ENCODE measurements at places on chromosomes 4 and X.

DNA sequence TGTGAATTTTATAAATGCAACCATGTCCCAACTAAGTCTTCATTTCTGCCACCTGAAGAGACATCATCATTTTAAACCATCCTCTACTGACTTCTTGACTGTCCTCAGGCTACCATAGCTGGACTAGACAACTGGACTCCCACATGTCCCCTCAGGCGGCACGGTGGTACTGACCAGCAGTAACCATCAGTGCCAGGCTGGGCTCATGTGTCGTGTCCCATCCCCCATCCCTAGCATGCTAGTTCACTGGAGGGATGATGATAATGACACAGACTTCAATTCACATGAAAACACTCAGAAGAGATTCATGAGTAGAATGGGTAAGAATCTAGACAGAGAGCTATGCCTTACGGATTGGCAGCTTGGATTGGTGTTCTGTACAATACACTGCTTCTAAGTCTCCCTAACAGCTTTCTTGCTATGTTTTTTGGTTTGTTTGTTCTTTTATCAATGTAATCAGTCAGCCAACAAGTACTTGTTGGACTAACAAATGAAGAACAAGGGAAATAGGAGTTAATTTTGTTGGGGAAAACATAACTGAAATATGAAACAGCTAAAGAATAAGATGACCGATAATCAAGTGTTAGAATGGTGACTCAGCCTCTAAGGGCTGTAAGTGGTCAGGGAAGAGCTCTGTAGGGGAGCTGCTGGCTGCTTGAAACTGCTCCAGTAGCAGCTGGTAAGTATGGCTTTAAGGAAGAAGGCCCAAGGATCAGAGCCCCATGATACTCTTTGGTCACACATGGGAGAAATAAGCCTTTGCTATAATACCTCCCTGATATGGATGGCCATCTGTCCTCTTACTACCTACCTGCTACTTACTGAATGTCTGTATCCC is 10.3 kb downstream of the ZDHHC9 start:
- DNase-seq = no peak

GRCh38 chrX:39705290-39705689 is 392.5 kb downstream of the BCOR start:
- DNase-seq = no peak

- DNase-seq = no peak
Measured at GRCh38 chr4:82469791-82470345, 39.5 kb downstream of the ENOPH1 start.

GRCh38 chrX:70466968-70467367 is 22.3 kb downstream of the DLG3 start:
- no peak for DNase-seq

DNA sequence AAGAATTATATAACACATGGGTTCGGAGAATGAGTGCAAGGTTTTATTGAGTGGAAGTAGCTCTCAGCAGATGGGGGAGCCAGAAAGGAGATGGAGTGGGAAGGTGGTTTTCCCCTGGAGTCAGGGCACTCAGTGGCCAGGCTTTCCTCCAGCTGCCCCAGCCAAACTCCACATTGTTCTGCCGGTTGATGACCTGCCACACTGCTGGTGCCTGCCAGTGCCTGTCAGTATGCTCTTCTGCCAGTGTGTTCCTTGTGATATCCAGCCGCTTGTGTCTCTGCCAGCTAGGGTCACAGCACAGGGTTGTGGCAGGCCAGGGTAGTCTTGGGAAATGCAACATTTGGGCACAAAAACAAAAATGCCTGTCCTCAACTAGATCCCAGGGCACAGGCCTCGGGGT is 604.8 kb upstream of the TECRL start:
- no peak for DNase-seq

DNA sequence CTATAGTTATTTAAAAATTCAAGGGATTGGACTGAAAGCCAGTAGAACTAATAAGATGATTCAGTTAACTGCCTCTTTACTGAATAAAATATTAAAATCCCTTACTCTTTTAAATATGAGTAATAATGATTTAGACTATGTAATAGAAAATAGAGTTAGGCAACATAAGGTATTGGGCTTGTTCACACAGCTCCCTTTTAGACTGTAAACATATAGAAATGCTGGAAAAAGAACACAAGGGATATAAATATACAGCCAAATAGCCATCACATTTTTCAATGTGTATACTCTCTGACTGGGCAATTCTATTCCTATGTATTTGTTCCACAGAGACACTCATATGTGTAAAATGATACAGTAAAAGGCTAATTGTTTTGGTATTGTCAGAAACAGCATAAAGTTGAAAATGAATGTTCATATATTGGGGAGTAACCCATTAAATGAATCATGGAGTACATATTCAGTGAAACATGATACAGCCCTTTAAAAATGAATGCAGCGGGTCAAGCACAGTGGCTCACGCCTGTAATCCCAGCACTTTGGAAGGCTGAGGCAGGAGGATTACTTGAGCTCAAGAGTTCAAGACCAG is 129.8 kb downstream of the TBC1D19 start:
- no peak for DNase-seq

- no peak for DNase-seq
Measured at GRCh38 chr4:124178449-124179021, 534.0 kb downstream of the ANKRD50 start.

DNA sequence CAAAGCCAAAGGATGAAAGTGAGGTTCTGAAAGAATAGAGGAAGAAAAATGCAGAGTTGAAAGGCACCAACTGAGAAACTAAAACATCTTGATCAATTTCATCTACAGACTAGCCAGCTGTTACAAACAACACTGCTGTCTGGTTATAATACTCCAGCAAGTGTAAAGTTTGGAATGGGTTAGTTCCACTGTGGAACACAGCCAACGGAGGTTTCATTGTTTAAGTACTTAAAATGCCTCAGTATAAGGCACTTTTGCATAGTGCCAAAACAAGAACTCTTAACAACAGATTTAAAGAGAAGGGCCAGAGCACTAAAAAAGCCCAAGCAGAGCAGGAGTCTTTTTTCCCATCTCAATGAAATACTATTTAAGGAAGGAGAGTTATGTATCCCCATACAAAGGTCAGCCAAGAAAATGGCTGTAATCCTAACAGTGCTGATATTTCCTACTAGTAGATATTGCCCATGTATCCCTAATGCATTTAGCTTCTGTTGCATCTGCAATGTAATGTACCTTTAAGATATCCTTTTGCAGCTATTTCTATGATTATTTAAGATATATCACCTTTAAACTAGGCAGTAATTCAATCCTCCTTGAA is 16.5 kb downstream of the ACSL4 start:
- no peak for DNase-seq

DNA sequence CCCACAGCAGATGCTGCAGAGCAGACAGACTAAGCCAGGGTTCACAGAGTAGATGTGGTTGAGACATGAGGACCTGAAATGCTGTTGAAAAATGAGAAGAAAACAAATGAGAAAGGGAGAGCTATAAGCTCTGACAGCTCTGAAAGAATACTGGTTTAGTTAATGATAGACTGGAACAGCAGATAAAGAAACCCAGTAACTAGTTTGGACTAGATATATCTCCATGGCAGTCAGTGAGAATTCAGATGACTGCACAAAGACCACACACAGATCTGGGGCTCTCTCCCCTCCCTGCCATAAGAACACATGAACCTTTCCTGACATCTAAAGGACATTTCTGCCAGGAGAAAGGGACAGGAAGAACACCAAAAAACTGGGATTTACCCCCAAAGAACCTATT is 8.2 kb downstream of the NAA11 start:
- DNase-seq = no peak

GRCh38 chrX:119899125-119899524 is 3.4 kb downstream of the AKAP14 start:
- no peak for DNase-seq

DNA sequence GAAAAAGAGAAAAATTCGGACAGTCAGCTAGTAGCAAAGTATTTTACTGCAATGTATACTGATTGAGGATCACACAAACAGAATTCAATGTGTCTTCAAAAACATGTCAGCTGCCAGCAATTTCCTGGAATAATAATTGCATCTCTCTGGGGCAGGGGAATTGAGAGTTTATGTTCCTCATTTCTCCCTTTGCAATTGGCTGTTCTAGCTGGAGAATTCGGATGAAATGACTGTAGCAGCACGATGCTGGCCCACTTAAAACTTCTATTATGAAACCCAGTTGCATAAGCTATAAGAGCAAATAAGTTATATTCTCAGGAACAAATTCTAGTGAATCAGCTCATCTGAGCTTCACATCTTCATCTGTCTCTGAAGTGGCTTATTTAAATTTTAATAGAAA is 99.9 kb upstream of the CPEB2 start:
- no peak for DNase-seq

GRCh38 chr4:84389406-84389805 is 109.7 kb downstream of the NKX6-1 start:
- DNase-seq = no peak

GRCh38 chrX:119512146-119512800 is 44.0 kb downstream of the SLC25A5 start:
- DNase-seq = peak; percentile 38

DNA sequence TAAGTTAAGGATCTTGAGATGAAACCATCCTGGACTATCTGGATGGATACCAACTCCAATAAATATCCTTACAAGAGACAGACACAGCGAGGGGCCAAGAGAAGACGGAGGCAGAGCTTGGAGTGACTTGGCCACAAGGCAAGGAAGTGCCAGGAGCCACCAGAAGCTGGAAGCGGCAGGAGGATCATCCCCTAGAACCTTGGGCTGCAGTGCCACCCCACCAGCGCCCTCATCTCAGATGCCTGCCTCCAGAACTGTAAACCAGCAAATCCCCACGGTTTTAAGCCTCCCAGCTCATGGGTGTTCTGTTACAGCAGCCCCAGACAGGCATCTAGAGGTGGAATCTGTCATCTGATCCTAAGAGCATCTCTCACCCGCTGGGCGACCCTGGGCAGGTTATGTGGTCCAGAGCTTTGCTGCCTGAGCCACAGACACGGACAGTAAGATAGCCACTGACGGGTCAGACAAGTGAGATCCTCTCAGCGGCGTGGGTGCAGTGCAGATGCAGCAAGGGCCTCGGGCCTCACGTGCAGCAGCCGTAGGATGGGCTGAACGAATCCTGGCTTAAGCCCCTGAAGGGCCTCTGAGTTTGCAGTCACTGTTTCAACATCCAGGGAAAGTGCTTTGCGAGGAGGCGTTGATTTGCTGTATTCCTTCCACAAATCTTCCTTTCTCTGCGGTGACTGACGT is 25.1 kb upstream of the MXD4 start:
- DNase-seq = no peak

DNA sequence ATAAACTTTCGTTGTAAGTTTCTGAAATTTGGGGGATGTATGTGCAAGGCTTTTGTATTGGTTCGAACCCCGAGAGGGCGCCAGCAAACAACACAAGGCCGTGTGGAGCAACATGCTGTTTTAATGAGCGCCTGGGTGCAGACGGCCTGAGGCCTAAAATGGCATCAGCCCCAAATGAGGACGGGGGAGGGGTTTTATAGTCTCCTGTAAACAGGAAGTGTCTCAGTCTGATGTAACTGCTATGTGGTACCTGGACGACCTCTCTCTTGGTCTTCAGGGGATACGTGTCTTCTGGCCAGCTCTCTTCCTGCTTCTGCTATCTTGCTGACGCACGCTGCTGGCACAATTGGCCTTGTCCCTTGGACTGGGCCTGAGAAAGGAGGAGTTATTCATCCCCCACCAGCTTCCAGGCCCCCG is 1348.0 kb downstream of the ADGRL3 start:
- no peak for DNase-seq

- DNase-seq = no peak
Measured at GRCh38 chr4:119788349-119789266, 160.0 kb upstream of the PDE5A start.

DNA sequence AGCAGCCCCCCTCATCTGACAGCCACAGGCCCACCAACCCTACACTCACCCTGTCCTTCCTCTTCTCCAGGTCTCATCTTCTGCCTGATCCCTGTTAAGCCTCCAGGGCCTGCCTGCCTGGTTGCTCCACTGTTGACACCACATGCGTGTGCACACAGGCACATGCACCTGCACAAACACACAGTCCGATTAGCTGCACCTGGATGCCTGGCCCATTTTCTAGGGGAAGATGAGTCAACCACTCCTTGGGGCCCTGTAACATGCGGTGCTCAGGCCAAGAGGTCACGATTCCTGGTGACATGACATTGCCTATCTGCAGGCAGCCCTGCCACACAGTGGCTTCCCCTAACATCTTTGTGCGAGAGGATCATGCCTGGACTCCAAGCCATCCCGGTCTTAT is 498.4 kb downstream of the BCOR start:
- no peak for DNase-seq

GRCh38 chr4:18749391-18749790 is 727.8 kb upstream of the LCORL start:
- no peak for DNase-seq

- DNase-seq = no peak
Measured at GRCh38 chr4:173899813-173900212, 369.8 kb upstream of the HAND2 start.

DNA sequence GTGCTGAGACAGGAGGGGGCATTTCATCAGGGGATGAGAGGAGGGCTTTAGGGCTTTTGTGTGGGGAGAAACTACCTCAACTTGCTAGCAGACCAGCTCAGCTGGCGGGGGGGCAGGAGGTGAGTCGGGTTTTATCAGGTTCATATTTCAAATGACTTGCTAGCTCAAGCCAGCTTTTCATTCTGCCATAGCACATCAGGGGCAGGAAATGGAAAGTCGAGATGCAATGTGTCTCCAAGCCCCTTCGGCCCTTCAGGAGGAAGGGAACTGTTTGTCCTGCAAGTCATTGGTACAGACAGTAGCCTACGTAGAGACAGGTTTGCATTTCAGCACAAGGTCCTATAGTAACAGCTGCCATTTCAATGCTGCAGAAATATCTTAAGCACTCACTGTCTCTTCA is 194.1 kb downstream of the PTTG2 start:
- DNase-seq = no peak

DNA sequence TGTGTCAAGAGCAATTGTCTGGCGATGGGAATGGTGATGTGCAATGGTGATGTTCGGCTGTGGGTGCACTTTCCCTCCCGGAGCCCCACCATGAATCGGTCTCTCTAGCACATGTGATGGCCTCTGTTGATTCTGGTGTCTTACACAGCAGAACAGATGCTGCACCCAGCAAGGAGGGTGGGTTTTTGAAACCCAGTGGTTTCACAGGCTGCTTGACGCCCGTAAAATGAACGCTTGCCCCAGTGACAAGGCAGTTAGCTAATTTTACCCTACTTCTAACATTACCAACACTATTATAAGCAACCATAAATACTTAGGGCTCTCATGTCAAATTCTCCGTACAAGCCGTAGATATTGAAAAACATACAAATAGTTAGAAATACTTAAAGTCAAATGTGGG is 5.9 kb upstream of the ANOS1 start:
- DNase-seq = no peak

DNA sequence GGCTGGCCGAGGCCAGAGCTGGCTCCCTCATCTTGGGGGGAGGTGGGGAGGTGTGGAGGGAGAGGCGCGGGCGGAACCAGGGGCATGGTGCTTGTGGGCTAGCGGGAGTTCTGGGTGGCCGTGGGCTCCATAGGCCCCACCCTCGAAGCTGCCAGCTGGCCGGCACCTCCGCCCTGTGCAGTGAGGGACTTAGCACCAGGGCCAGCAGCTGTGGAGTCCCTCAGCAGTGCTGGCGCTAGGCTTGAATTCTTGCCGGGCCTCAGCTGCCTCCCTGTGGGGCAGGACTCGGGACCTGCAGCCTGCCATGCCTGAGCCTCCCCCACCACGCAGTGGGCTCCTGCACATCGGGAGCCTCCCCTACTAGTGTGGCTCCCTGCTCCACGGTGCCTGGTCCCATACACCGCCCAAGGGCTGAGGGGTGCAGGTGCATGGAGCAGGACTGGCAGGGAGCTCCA is 603.3 kb downstream of the PCDH18 start:
- DNase-seq = no peak
